ENCODE measurements at places on chromosomes 7 and 10.

GRCh38 chr10:22606164-22606614, 108.2 kb downstream of the PIP4K2A start:
- DNase-seq: peak; percentile 39

- no peak for DNase-seq
Observed at GRCh38 chr7:150511048-150511447, 3.6 kb upstream of the GIMAP7 start.

DNA sequence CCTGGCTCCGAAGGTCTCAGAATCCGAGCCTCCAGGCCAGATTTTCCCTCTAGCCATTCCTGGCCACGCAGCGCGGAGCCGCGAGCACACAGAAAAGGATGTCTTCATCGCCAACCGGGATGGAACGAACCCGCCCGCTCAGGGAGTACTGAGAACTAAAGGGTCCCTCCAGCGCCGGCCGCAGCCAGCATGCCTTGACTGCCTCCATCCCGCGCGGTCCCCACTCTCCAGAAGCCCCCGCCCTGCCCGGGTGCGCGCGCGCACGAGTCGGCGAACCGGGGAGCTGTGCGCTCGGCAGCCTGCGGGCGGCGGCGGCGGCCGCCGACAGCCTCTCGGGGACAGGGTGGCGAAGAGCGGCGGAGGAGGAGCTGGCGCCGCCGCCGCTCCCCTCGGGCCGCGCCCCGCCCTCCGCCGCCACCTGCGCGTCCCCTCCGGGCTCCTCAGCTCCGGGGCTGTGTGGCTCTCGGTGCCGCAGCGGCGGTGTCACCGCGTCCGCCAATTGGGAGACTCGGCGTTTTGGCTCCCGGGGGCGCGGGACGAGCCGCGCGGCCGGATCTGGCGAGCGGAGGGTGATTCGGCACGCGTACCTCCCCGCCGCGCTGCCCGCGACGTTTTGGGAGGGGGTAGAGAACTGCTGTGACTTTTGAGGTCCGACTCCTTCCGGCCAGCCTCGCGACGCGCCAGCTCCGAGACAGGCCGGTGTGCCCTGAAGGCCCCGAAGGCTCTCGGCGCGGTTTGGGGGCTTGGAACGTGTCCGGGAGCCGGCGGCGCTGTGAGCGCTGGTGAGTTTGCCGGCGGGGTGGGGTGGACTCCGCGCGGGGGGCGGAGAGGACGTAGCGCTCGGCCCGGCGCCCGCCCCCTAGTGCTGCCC, 453 bp upstream of the GALNT17 start:
- DNase-seq: no peak

GRCh38 chr7:77685233-77685632, 11.0 kb upstream of the RSBN1L start:
- no peak for DNase-seq

DNA sequence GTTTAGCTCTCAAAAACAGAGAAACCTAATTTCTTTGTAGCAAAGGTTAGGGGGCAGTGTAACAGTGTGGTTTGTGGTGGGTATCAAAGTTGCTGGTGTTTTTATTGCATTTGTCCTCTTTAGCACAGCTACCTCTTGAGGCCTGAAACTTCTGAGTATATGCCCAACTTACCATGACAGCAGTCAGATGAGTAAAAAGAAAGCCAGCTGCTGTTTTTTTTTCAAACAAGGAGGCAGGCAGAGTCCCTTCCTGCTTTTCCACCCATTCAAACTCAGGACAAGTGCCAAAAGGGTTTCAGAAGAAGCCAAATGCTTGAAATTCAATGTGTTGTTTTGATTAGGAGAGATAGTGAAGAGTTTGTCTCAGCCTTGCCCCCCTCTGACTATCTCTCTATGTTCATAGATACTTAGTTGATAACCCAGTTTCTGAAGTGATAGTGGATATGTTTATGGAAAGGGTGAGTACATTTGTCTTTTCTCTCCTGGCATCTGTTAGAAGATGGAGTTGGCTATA, 23.1 kb downstream of the GBF1 start:
- peak; percentile 70 for DNase-seq

Data from kidney glomerular epithelial cell (primary cell).